ENCODE measurements at places on chromosomes 12 and 14.

DNA sequence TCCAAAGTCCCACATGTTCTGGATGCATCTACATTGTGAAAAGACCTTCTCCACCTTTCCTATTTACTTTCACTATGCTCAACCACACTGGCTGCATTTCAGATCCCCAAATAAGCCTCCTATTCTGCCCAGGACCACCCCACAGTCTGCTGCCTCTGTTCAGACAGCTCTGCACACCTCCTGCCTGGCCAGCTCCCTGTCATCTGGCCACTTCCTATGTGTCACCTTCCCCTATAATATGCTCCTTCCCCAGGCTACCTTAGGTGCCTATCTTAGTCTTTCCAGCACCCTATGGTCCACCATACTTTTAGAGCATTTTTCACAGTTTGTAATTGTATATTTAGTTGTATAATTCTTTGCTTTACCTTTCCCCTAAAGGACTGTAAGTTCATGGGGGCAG lies 50.5 kb downstream of the IFNG start:
- DNase-seq, result no peak

GRCh38 chr12:119642986-119643385 lies 24.9 kb upstream of the PRKAB1 start:
- DNase-seq, result no peak

- no peak for DNase-seq
Measured at GRCh38 chr12:102951841-102952240, 5.6 kb upstream of the ASCL1 start.

DNA sequence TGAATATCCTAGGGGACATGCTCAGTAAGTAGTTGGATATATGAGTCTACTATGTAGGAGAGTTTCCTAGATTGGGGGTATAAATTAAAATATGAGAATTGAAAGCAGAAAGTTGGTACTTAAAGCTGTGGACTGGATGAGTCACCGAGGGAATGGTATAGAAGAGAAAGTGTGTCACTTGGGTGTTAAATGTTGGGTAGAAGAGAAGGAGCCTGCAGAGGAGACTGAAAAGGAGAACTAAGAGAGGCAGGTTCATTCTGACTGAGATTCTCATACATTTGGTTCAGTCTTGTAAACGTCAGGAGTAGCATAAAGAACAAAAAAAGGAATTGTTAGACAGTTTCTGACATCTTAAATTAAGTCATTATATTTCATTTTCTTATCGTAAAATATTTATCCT lies 19.9 kb downstream of the LRRC9 start:
- no peak for DNase-seq

DNA sequence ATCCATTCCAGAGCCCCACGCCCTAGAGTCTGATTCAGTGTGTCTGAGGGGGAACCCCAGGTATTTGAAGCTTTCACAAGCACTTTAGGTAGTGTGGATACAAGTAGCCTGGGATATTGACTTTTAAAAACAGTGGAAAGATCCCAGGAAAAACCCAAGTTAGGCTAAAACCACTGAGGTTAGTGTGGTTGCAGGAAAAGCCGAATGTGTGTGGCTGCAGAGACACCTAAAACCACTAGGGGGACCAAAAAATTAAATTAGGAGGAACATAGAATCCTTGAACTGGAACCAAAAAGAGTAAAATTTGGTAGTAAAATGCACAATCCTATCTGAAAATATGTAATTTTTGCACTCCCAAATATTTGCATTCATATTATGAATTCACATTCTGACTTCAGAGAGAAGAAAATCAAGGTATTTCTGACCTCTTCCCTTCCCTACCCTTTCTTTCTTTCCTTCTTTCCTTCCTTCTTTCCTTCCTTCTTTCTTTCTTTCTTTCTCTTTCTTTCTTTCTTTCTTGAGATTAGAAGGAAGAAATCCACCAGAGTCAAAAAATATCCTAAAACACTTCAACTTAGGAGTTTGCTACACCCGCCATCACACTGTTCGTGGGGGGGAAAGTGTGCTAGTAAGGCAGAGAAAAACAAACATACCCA lies 37.8 kb downstream of the SLCO1A2 start:
- no peak for DNase-seq

GRCh38 chr12:109710205-109710746 lies 3.3 kb upstream of the FAM222A start:
- no peak for DNase-seq

DNA sequence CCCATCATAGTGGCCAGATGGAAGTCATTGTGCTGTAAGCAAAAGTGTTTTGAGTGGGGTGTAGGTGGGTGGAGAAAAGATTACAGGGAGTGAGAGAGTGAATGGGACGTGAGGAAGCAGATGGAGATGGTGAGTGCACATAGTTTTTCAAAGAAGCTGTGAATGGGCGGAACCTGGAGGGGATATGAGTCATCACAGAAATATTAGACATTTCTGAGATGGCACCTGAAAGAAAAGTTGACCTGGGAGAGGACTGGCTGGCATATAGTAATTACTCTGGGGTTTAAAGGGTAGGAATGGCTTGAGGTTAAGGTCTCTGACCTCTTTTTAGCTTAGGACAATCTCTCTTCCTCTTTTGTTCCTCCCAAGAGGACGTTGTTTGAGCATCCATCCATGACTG lies 50.5 kb downstream of the ANO4 start:
- no peak for DNase-seq

- DNase-seq, result no peak
Measured at GRCh38 chr12:87363497-87364084, 665.6 kb downstream of the C12orf50 start.

DNA sequence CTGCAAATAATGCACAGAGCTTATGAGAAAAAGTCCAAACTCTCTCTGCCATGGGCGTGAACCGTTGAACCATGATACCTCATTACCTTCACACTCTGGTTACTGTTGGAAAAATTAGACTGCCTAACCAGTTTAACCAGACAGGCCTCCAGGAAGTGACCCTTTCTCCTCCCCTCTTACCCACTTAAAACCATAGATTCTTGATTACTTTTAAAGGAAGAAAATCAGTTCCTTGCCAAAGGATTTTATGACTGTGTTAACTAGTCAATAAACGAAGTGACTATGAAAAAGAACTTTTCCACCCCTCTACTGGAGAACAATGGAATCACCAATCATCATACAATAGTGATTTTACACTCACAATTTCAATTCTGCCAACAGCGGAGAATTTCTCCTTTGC lies 254.0 kb upstream of the ATP2B1 start:
- DNase-seq, result no peak

DNA sequence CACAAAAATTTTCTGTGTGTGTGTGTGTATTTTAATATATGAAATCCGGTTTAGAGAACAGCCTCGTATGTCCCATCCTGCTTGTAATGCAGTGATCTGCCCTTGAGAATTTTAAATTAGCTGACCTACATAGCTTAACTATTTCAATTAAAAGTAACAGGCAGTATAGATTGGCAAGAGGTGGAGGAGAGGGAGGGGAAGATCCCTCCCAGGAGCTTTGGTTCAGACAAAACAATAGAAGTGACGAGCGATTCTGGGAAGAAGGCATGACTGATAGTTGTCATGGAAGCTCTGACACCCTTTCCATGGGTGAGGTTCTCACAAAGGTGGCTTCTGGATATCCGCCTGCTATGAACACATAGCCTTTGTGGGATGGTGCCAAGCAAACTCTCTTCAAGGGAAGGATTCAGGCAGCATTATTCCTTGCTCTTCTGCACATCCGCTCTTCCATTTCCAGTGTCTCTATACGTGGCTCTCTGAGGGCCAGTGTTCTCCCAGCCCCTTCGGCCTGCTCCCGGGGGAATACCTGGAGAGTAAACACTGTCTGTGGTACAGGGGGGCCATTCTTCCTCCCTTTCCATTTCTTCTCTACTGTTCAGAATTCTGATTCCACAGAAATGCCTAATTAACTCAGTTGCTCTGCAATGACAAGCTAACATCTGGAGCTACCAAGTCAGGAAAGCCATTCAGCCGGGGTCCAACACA lies 182.0 kb downstream of the CACNA1C start:
- no peak for DNase-seq

- no peak for DNase-seq
Measured at GRCh38 chr12:66960704-66961690, 282.1 kb upstream of the GRIP1 start.

- no peak for DNase-seq
Measured at GRCh38 chr12:105860561-105861207, 278.1 kb downstream of the NUAK1 start.

DNA sequence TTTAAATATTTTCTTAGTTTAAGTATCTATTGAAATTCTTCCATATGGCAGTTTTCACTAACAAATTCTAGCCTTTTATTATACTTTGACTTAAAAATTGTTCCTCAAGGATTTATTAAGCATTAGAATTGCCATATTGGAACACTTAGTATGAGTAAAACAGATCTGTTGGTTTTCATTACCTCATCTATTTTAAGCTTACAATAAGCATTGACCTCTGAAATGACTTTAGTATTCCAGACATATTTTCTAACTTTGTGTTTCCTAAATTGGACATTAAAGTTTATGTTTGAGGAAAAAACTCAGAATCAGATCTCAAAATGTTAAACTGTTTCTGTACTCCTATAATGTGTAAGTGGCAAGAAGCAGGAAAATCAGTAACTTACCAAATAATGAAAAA lies 48.4 kb downstream of the CSRP2 start:
- DNase-seq, result no peak

DNA sequence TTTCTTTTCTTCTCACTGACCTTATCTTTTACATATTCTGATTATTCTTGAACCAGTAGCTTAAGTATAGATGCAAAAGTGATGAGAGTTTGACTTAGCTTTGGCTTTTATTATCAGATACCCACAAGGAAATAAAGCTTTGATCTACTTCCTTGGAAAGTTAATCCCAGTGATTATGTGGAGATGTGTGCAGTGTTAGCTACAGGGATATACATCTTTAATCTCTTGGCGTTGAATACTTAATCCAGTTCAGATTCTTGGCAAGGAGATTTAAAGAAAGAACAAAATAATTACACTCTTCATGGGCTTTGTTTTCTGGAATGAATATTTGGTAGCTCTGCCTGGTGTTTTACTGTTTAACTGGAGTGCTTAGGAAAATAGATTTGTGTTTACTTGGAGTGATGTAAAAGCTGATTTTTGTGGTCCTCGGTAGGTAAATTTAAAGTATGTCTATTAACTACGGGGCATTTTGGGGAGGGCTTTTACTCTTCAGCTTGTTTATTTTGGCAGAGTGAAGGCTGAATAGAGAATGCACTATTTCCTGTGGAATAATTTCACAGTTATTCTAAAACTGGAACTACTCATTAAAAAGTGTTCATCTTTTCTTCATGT lies 150.1 kb upstream of the LRIG3 start:
- no peak for DNase-seq

GRCh38 chr14:75426332-75427125 lies 1.3 kb upstream of the JDP2 start:
- no peak for DNase-seq

- DNase-seq, result no peak
Measured at GRCh38 chr12:95337146-95337545, 119.5 kb downstream of the VEZT start.

- no peak for DNase-seq
Measured at GRCh38 chr12:64057706-64058105, 164.4 kb downstream of the KICS2 start.

DNA sequence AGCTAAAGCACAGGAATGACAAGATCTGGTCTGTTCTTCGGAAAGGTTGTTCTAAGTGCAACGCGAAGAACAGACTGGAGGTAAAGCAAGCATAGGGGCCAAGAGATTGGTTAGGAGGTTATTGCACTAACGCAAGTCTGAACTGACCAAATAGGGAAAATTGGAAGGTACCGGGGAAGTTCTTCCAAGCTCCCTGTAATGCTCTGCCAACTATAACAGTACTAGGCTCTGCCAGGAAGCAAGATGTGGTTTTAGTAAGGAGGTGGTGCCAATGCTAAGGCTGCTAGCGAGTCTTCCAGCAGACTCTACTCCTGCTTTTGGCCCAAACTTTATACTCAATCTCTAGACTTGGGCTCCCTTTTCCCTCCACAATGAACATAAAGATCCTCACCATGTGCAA lies 138.6 kb downstream of the PAWR start:
- DNase-seq, result no peak

DNA sequence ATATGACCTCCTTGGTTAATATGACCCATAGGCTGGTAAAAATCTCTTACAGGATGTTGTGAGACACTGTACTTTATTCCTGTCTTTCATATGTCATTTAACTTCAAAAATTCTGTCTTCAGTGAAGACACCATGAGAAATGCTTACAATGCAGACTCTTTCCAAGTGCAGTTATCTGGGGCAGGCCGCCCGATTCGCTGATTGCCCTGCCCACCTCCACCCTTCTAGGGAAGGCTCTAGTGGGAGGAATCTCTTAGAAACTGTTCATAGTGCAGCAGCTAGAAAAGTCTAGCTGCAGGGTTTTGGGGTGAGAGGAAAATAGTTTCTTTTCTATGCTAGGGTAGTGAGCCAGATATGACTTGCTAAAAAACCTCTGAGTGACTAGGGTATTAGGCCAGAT lies 15.0 kb upstream of the CIPC start:
- no peak for DNase-seq

DNA sequence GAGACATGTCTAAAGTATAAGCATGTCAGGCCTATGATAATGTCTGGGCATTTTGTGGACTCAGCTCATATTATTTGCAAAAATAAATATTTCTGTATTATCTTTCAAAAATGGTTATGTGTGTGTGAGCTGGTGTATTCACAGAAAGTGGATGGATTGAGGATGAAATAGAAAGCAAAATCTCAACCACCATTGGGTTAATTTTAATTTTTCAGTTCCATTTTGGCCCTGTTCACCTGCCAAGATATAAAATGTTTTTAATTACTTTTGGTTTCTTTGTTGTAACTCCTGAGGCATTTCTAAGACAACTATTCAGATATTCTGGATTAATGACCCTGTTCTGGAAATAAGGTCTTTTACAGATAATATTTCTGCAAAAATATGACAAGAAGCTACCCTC lies 232.7 kb upstream of the PPFIA2 start:
- DNase-seq, result no peak

DNA sequence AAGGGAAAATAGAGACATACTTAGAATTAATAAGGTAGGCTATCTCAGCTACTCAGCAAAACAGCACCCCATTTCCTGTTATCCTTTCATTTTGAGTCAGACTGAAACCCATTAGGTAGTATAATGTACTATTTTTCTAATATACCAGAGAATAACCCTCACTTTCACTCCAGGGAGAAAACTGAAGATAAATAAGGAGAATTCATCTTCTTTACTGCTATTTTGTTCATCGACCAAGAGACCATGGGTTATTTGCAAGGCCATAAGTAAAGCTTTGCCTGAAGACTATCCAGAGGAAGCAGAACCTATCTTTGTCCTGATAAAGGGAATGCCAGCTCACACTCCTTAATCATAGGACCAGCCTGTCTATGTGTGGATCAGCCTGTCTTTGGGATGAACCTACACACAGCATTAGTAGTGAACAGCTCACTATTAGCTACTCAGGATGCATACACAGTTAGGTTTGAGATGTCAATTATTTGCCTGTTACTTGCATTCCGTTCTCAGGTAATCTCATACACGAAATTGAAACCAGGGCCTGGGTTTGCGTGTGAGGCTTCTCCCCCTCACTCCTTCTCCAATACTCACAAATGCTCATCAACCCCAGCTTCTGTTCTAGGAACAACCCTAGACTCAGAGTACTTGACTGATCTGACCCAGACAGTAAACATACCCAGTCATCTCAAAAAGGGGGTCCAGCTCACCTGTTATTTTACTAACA lies 124.4 kb downstream of the DAD1 start:
- no peak for DNase-seq

- no peak for DNase-seq
Measured at GRCh38 chr12:121576851-121577391, 3.9 kb downstream of the KDM2B start.

Measured in KG1 (cell line).